Stimulated activated CD8-positive, alpha-beta memory T cell treated with anti-CD3 and anti-CD28 coated beads, Interleukin-15, amount 100 ng/mL, for 4 hours (primary cell): ENCODE measurements at places on chromosomes 2 and 18.

- no peak for DNase-seq
Observed at GRCh38 chr2:72965770-72966450, 48.6 kb downstream of the EMX1 start.

DNA sequence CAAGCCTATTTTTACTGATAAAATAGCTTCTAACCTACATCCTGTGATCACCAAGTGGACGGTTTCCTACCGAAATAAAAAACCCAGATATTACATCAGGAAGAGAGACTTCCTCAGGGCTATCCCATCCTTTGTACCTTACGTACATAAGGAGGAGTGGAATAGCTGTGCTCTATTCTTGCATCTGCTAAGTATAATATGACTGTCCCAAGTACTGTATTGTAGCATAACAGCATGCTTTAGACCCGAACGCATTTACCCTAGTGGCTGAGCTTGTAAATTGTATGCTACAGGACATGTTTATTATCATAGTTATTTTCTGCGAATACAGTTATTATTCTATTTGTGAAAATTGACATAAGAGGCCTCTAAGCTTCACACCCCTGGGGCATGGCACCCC, 302.4 kb downstream of the CLIP4 start:
- DNase-seq, result no peak

DNA sequence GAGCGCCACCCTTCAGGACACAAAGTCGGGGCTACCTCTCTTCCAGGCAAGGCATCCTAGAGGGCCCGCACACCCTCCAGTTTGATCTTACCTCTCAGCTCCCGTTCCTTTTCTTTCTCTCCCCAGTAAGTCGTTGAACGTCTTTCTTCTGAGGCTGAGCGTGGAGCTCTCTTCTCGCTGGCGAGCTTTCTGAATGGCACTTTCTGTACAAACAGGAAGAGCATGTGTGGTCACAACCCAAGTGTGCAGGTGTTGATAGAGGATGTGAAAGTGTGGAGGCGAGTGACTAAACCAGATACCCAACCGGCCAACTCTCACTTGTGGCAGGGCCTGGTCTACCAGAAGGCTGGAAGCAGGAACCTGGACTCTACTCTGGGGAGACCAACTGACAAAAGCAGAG, at the start of gene AFF3:
AFF3 (minus strand) TSS at position 198 of the 400 bp plus-strand sequence. CDS start 38,136 bp downstream, outside the sequence.
- DNase-seq, result no peak

- no peak for DNase-seq
Observed at GRCh38 chr2:3179208-3179607, 198.4 kb downstream of the EIPR1 start.

- no peak for DNase-seq
Observed at GRCh38 chr2:18831916-18832510, 242.6 kb upstream of the NT5C1B start.

DNA sequence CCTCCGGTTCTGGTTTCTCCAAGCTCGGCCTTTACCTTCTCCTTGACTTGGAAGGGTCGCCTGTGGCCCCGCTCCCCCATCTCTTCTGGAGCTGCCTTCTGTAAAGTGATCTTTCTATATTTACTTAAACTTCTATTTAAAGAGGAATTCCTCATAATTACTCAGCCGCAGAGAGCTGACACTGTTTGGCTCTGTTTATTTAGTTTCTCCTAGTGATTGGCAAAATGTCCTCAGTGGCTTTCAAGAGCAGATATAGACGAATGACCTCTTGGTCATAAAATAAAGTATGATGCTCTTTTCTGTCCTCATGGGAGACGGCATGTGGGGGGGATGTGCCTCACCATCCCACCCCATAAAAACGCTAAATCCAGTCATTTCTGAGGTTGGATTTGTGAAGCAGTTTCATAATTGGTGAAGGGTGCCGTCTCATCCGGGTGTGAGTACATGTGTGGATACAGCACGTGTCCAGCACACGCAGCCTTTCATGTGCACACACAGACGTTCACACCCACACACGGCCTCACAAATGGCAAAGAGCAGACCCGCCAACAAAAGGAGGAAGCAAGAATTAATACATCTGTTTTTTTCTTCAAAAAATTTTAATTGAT, 43.4 kb upstream of the SMAD7 start:
- no peak for DNase-seq

- no peak for DNase-seq
Observed at GRCh38 chr2:128714851-128715312, 396.2 kb upstream of the HS6ST1 start.

- DNase-seq, result no peak
Observed at GRCh38 chr2:88873620-88874019, 182.1 kb downstream of the RPIA start.

DNA sequence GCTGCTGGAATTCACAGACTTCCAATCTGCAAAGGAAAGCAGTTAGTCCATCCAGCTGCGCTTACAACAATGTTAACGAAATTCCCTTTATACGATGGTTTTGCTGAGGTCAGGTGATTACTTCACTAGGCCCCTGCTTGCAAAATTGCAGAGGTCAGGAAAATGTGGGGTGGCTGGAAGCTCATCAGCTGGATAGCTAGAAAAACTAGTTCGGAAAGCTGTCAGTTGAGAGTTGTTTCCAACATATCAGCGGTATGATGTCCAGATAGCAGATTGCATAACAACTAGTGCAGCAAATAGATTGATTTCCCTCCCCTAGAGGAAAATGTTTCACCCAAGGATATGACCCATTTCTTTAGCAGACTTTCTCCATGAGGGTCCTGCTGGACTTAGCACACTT, 2021.1 kb upstream of the CELF4 start:
- DNase-seq, result no peak

DNA sequence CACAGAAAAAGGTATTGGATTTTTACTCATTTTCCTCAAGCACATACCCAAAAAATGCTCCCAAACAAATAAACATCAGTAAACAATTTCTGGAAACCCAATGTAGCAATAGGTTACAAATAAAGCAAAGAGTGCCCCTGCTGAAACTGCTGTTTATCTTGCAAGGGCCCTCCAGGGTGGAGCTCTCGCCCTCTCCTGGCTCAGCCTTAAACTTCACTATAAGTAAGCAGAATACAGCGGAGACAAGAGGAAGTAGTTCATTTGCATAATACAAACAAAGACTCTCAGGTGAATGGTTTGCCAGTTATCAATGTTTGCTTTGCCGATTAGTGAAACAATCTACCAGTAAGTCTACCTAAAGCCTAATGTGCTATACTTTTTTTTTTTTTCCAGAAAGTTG, 437.6 kb downstream of the DLGAP1 start:
- DNase-seq, result no peak

- no peak for DNase-seq
Observed at GRCh38 chr2:9657083-9657482, 26.3 kb upstream of the YWHAQ start.

DNA sequence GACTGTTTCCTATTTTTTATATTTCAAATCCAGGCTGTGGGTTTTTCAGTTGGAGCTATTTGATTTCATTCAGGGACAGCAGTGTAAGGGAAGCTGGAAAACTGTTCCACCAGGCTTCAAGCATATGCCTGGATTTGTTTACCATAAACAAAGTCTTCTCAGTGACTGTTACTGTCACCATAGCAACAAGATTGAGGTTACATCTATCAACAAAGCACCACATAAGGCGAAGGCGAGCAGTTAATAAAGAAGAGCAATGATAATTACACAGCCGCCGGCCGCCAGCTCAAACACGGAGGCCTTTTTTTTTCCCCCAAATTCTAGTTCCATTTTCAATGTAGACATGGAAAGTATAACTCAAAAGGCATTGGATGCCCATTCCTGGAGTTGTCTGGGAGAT, 553.7 kb upstream of the SYT4 start:
- no peak for DNase-seq

GRCh38 chr2:239118264-239118663, 270.4 kb downstream of the TWIST2 start:
- no peak for DNase-seq

DNA sequence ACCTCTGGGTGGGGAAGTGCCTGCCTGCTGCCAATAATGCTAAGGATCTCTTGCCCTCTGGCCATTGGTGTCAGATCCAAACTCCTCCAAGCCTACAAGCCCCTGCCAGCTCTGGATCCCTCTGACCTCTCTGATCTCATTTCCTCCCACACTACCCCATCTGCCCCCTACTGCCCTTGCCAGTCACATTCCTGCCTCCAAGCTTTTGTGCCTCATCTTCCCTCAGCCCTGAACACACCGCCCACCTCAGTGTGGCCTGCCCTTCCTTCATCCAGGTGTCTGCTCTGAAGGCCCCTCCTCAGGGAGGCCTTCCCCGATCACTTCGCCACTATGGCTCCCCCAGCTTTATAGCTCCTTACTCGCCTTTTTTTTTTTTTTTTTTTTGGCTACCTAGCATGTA, 161.0 kb upstream of the GLI2 start:
- DNase-seq, result no peak

DNA sequence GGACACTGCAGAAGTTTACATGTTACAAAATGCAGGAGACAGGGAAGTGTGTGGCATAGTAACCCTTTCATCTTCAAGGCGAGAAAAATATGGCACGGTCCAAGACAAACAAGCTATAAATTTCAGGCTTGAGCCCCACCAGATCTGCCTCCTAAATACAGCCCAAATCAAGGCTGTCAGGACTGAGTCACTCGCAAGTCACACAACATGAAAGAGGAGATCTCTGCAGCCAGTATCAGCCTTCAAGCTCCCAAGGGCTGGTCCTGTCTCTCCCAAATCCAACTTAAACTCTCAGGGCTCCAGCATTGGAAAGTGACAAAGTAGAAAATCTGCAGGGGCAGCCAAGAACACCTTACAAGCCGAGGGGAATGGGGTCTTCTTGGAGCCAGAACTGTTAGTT, 106.3 kb upstream of the GATA6 start:
- DNase-seq, result no peak

DNA sequence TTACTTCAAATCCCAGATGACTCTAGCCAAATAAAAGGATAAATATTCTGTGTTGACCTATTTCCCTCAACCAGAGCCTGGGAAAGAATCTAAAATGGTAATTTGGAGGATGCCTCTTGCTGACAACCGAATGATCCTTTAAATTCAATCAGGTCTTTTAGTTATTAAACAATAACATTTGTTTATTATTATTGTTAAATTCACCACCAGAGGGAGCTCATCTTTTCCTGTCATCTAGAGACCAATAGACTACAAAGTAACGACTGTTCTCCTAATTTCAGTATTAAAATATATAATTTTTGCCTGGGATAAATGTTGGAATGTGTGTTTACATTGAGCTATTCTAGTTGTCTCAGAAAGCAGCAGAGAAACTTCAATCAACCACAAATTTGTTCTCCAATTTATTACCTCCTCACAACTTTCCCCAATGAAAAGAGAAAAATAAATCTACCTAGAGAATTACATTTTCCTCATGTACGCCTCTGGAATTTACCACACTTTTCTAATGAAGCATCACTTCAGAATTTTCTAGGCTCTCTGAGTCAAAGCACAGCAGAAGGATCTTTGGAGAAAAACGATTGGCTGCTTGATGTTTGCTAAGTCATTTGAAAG, 142.7 kb downstream of the SCG2 start:
- DNase-seq, result no peak

GRCh38 chr2:190062053-190062452, 476 bp downstream of the MSTN start:
- DNase-seq, result no peak

GRCh38 chr2:237159006-237159911, 73.6 kb downstream of the COPS8 start:
- DNase-seq, result no peak

- peak; percentile 35 for DNase-seq
Observed at GRCh38 chr18:63224630-63225029, 94.9 kb downstream of the BCL2 start.

DNA sequence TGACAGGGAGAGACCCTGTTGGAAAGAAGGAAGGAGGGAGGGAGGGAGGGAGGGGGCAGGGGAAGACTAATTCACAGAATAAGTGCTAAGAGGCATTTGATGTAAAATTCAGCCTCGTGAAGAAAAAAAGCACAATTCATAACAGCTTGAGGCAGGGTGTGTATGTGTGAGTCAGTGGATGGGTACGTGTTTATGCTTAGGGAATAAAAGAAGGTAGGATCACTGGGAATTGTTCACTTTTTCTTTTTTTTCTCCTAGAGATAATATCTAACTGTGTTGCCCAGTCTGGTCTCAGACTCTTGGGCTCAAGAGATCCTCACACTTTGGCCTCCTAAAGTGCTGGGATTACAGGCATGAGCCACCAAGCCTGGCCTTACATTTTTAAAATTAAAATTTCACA, 39.2 kb downstream of the WDR33 start:
- no peak for DNase-seq

DNA sequence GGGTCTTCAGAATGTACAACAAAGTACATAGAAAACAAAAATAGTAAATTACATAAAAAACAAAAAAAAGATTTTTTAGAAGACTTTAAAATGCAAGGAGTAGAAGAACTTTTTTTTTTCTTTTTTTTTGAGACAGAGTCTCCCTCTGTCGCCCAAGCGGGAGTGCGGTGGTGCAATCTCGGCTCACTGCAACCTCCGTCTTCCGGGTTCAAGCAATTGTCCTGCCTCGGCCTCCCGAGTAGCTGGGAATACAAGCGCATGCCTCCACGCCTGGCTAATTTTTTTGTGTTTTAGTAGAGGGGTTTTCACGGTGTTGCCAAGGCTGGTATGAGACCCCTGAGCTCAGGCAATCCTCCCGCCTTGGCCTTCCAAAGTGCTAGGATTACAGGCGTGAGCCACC, 104.5 kb upstream of the ZC3H15 start:
- no peak for DNase-seq

GRCh38 chr2:133062931-133063665, 393.1 kb upstream of the LYPD1 start:
- DNase-seq, result no peak

DNA sequence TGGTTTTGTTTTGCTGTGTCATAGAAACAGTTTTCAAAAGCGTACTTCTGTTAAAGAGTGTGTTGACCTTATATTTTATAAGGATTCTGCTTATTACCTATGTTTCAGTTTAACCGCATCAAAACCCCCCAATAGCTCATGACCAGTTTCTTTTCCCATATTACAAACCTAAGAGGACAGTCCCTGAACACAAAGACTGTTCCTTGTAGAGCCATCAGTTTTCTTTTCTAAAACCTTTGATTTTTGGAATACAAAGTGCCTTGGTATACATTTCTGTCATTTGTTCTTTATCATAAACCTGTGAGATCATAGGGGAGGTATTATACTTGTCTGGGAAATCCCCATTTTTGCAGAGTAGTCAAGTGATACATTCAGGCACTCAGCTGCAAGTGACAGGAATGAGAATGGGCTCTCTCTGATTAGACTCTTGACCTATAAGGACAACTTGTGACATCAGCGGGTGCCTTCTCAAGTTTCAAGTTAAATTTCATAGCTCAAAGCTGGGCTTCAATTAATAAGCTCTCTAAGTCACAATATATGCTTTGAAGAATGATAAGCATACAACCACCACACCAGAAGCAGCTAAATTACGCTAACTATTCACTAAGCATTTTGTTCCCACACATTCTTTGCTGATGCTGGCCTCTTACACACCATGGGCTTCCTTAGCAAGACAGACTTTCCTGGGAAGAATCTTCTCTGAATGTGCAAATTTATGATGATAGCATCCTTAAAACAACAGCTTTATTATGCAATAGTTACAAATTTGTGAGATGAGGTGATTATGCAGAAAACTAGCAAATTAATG, 97.5 kb upstream of the CD302 start:
- DNase-seq, result no peak
